ENCODE measurements at places on chromosomes 1 and 21.

DNA sequence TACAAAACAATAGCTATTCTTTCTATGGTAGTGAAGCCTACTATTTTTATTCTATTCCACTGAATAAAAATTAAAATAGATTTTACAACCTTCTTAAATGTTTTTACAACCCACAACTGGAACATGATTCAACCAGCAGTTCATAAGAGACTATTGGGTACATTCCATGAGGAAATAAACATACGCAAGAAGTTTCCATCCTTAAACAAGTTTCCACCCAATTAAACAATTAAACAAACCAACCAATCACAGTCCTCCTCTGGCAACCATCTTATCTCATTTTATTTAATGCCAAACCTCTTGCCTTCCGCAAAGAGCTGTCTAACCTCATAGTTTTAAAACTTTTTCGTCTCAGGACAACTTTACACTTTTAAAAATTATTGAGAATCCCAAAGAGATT, 239.0 kb downstream of the RGS7 start:
- DNase-seq, result no peak

DNA sequence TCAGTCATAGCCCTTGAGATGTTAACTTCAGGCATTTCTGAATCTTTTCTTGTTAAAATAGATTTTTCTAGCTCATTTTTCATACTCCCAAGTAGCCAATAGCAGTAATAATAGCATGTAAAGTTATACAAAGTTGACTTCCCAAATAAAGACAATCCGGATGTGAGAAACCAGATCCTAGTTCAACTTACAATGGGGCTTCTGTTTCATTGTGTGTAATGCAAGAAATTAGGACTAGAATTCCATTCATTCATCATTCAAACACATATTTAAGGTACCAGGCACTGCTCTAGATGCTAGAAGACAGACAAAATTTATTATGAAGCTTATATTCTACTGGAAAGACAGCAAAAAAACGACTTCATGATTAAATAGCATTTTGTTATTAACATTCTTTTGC, 240.3 kb downstream of the OLFM3 start:
- no peak for DNase-seq

GRCh38 chr1:77473690-77474089, 191.9 kb downstream of the AK5 start:
- no peak for DNase-seq

DNA sequence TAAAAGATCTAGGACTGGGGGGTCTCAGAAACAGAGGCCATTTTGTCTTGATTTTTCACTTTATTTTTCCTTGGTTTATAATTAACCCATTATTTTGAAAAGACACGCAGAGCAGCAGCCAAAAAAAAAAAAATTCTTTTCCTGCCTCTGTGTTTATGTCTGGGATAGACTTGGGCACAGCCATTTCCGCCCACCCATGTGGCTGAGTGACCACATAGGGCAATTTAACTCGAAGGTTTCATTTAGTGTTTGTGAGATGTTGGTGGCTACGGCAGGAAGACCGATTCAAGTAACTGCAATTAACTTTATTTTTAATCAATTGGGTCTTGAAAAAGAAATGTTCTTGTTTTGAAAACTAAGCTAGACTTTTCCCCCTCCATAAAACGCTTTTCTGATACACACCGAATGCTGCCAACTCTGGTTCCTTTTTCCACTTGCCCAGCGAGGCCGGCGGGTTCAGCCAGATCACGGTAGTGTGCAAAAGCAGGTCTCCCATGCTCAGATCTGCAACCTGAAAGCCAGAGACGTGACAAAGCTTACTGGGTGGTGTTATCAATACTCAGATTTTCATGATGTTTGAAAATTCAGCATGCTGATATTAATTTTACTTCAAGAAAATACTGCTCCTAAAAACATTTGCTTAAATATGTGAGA, 97.4 kb upstream of the KRTAP19-8 start:
- DNase-seq, result no peak

DNA sequence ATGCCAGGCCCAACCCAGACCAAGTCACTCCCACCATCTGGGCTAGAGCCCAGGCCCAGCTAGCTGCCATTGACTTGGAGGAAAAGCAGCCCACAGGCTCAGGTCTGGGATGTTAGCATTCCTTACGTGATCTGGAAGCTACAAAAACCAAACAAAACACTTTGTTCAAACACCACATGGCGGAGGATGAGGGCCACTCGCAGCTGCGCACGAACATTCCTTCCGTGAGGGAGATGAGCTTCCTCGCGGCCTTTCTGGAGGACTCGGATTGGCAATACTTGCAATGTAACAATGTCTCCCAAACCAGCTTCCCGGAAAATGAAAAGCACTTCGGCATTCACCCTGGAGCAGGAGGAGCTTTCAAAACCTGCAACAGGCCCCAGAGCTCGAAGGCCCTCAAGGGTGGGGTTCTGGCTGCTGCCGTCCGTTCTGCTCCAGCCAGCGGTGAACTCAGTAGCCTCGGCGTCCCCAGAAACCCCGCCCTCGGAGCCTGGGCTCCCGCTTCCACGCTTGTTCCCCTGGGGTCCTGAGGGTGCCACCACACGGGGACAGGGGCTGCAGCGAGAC, 40.5 kb downstream of the COL6A1 start:
- DNase-seq, result peak; percentile 22

GRCh38 chr1:201181726-201182125, 8.9 kb upstream of the IGFN1 start:
- no peak for DNase-seq

DNA sequence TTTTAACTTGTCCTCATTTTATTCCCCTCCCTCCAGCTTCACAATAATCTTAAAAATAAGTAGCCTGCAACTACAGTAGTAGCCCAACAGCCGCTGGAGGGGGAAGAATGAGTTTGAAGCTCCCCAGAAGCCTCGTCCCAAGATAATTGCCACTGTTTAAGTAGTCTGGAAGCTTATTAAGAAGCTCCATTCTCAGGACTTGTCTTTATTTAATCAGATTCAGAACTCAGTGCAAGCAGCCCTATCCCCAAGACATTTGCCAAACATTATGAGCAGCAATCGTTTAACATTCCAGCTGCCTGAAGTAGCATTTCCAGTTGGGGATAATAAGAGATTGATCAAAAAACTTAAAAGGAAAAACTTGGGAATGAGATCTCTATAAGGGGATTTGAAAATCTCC, 106.0 kb downstream of the URB2 start:
- DNase-seq, result no peak

- no peak for DNase-seq
Observed at GRCh38 chr21:25689226-25689625, 45.5 kb downstream of the ATP5PF start.

GRCh38 chr1:234139966-234140365, 233.3 kb upstream of the COA6 start:
- DNase-seq, result no peak

- DNase-seq, result no peak
Observed at GRCh38 chr1:61639608-61640336, 85.2 kb downstream of the TM2D1 start.

- DNase-seq, result no peak
Observed at GRCh38 chr1:196567238-196567637, 41.0 kb downstream of the KCNT2 start.

DNA sequence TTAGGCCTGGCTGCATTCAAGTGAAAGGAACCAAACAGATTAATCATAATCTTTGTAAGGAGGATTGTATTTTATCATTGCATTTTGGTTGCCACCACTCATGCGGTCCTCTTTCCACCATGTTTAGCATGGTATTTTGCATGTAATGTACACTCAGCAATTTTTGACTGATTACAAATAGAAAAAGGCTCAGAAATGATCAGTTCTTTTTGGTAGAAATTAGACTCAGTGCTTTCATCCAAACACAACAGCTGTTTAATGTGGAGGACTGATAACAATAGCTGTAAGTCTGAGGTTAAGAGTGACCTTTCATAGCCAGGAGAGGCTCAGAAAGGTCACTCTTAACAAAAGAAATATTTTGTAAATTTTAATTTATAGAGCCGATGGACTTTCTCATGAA, 25.3 kb upstream of the DPH5 start:
- DNase-seq, result no peak

- DNase-seq, result no peak
Observed at GRCh38 chr1:8018492-8019228, 7.4 kb downstream of the ERRFI1 start.

DNA sequence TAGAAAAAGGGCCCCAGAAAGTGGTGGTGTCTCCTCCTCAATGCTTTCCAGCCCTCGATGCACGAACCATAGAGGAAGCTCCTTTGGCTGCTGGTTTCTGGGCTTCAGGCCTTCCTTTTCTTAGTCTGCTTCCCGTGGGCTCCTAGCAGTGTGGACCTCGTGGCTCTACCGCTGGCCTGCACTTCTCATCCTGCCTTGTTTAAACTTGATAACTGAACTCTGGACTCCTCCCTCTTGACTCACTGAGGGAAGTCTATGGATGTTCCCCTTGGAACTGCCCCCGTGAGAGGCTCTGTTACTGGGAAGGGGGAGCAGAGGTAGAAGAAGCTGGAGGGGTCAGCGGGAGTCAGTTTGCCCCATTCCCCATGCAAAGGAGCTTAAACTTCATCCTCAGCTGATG, 75.3 kb upstream of the WDR26 start:
- no peak for DNase-seq

GRCh38 chr21:16713331-16714117, 799.3 kb upstream of the CXADR start:
- DNase-seq, result no peak

GRCh38 chr1:34879230-34879629, 19.7 kb upstream of the SMIM12 start:
- no peak for DNase-seq

GRCh38 chr1:30990591-30990990, 74.9 kb downstream of the PUM1 start:
- DNase-seq, result no peak

DNA sequence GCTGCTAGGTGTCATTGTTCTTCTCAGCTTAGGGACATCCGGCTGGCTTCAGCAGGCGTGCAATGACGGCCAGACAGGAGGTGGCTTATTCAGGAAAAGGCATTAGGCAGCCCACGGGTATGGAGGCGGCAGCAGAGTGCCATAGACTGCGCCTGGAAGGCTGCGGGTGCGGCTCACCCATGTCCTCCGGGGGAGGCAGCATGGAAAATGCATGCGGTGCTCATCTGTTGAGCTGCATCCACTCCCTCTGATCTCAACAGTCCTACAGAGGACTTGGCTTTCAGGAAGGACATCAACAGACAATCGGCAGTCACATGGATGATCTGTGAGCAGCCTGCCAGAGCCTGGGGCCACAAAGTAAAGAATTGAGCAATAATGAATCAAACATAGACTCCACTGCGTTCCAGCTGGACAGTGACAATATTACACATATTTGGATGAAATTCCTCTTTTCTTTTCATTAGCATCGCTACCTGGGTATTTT, 42.9 kb downstream of the UMODL1 start:
- DNase-seq, result peak; percentile 17

GRCh38 chr21:41955516-41955915, 1.7 kb upstream of the C2CD2 start:
- no peak for DNase-seq

GRCh38 chr1:154568157-154568815, 708 bp downstream of the CHRNB2 start:
- DNase-seq, result no peak

DNA sequence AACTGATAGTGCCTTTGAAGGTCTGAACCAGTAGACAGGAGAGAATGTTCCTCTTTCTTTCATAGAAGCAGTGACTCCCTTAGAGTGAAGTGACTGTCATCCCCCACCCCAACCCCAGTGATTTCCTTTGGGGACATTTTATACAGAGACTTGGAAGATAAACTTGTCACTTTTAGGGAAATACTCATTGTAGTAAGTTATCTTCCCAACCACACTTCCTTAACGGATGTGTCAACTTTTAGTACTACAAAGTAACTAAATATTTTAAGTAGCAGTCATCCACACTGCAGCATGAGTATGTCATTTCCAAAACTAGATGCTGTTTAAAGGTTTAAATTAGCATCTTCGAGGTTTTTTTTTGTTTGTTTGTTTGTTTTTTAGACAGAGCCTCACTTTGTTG, 13.7 kb downstream of the LRRC8B start:
- no peak for DNase-seq

DNA sequence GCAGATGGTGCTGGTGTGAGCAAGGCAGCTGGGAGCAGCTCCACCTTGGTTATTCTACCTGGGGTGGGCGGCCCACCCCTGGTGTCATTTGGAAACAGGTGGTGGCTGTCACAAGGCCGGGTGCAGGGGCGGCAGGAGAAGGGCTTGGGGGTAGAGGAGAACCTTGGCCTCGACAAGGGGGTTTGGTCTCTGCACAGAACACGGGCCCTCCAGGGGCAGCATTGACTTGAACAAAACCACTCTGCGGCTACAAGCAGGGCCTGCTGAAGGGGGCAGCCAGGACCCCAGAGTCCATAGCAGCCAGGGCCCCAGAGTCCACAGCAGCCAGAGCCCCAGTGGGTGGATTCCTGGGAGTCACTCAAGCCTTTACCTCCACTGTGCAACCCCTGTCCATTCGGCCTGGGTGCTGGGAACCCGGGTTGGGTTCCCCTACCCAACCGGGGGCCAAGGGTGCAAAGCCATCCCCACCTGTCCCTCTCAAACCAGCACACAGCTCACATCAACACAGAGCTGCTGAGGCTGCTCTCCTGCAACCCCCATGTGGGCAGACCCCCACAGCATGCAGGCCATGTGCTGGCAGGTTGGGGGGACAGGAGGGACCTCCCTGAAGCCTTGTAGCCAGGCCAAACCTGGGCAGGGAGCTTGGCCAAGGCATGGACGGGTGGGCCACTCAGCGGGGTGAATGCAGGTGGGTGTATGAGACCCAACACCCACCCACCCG, 7.7 kb downstream of the TRIM11 start:
- no peak for DNase-seq

DNA sequence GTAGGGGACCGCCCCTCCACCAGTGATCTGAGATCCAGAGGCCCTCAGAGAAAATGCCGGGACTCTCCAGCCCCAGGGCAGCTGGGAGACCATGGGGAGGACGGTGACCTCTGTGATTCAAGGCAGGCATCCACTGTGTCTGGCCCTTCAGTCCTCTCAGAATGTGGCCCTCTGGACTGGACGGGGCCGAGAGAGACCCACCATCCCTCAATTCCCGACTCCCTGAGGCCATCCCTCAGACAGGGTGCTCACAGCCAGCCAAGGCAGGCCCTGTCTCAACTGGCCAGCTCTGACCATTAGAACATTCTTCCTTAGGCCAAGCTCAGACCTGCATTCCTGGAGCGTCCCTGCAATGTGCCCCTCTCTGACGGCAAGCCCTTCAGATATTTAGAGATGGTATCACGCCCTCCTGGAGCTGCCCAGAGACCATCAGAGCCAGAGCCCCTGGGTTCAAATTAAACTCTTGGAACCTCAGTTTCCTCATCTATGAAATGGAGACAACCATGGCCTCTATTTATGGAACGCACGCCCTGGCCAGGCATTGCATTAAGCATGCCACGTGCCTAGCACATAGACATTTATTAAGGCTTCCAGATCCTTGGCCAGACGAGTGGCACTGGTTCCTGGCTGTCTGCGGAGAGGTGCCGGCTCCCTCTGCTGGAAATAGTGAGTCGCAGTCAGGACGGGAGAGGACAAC, 9.6 kb upstream of the EPS8L3 start:
- DNase-seq, result peak; percentile 76

DNA sequence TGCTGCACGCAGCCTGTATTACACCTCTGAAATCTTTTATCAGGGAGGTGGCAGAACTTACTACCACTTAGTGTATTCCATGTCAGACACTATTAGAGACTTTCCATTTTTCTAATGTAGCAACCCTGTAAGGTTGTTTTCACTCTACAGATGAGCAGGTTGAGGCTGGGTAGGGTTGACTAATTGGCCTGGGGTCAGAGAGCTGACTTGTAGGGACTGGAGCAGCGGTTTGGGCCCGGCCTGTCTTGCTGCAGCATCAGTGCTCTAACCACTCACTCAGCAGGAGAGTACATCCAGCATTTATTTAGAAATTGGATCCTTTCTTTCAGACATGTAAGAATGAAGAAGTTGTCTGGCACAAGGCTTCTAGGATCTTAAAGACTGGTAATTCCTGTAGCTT, 25.7 kb upstream of the NBL1 start:
- no peak for DNase-seq
